CD4-positive, alpha-beta T cell treated with Interleukin-10 for 1 hour (primary cell): ENCODE measurements at places on chromosomes 7 and 10.

- no peak for DNase-seq
These were observed 686.9 kb upstream of the FOXK1 start for GRCh38 chr7:3995187-3995586.

DNA sequence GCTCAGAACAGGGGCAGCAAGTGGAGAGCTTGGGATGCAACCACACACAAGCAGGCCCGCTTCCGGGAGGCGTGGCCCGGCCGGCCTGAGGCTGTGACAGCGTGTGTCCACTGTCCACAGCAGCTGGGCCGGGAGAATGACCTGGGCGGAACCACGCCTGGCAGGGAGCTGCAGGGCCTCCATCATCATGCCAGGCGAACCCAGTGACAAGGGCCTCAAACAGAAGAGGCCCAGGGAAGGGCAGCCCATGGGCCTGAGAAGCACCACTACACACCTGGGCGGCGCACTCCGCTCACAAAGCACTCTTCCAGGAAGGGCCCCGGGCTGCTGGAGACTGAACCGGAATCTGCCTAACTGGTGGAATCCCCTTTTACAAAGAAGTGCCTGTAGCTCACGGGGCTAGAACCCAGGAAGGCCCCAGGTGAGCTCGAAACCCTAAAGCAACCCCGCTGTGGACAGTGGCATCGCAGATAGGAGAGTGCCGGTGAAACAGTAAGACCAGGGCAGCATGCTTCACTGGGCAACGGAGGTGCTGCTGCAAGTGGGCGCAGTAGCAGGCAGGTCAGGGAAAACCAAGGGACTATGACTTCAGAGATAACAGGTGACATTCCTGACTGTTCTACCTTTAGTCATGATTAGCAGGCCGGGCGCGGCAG, 66.0 kb downstream of the MAD1L1 start:
- no peak for DNase-seq

DNA sequence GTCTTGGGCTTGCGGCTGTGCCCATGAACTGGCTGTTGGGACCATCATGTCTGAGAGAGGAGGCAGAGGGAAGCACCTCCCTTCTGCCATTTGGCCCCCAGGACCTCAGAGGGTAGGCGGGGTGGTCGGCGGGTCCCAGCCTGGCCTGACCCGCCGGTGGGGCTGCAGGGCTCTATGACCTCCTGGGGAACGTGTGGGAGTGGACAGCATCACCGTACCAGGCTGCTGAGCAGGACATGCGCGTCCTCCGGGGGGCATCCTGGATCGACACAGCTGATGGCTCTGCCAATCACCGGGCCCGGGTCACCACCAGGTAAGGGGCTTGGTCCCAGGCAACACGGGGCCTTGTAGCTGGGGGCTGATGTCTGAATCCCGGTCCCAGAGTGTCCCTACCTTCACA, 14.1 kb downstream of the SUMF2 start:
- no peak for DNase-seq

DNA sequence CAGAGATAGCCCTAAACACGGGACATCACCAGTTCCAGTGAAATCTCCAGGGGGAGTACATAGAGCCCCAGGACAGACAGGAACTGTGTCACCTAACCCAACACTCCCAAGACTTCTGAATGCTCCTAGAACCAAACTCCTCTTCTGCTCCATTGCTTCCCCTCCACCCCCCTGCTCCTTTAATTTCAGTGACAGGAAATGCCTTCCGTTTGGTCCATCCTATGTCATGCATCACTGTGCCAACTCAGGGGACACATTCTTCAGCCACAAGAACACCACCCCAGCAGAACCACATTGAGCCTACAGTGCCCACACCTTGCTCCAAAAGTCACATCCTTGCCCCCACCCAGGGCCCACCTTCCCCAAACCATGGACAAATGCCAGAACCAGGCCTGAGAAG, 100.5 kb downstream of the KCNMA1 start:
- DNase-seq: no peak

DNA sequence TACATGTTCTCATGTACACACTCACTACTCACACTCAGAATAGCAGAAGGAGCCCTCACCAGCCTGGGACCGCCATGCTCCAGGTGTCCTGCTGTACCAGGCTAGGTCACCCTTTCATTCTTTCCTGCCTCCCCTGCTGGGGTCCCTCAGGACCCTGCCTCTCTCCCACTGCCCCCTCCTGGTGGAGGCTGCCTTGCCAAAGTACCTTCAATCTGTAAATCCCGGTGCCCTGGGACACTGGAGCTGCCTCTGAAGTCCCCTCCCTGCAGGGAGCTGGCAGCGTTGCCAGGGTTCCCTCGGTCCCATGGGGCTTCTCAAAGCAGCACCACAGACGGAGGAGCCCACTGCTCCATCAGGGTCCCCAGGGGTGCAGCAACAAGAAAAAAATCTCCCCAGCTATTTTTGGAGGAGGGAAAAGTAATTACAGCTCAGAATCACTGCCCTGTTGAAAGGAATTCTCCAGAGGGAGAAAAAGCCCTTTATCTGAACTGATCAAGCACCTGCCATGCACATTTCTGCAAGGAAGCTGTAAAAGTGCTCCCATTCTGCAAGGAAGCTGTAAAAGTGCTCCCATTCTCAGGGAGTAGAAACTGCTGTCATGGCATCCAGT, 259.9 kb downstream of the PTPRN2 start:
- no peak for DNase-seq

- DNase-seq: peak; percentile 44
These were observed 928 bp upstream of the CSTF2T start for GRCh38 chr10:51700228-51700817.
